GDM1 (cell line): ENCODE measurements at places on chromosomes 12 and 14.

DNA sequence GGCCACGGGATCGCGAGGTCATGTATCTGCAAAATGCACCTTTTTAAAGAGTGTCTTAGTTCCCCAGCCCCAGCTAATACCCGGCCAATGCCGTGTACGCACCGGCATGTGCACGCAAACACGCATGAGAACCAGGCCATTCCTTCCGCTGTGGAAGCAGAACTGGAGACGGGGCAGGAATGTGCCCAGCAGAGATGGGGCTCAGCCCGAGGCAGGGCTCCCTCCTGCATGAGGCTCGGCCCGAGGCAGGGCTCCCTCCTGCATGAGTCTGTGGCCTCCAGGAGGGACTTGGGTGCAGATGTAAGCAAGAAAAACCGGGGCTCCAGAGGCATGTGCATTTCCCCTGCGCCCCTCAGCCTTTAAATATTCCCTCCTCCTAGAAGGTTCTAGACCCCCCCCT, 38.2 kb downstream of the SLC6A12 start:
- DNase-seq: no peak

GRCh38 chr14:59055439-59056045, 132.9 kb upstream of the DAAM1 start:
- DNase-seq: peak; percentile 29

- no peak for DNase-seq
These were observed 32.0 kb upstream of the SEL1L start for GRCh38 chr14:81565441-81566290.

- DNase-seq: no peak
These were observed 134.1 kb upstream of the PLEKHG7 start for GRCh38 chr12:92568691-92569090.

- DNase-seq: no peak
These were observed 505.5 kb downstream of the NPAS3 start for GRCh38 chr14:33444136-33444535.

DNA sequence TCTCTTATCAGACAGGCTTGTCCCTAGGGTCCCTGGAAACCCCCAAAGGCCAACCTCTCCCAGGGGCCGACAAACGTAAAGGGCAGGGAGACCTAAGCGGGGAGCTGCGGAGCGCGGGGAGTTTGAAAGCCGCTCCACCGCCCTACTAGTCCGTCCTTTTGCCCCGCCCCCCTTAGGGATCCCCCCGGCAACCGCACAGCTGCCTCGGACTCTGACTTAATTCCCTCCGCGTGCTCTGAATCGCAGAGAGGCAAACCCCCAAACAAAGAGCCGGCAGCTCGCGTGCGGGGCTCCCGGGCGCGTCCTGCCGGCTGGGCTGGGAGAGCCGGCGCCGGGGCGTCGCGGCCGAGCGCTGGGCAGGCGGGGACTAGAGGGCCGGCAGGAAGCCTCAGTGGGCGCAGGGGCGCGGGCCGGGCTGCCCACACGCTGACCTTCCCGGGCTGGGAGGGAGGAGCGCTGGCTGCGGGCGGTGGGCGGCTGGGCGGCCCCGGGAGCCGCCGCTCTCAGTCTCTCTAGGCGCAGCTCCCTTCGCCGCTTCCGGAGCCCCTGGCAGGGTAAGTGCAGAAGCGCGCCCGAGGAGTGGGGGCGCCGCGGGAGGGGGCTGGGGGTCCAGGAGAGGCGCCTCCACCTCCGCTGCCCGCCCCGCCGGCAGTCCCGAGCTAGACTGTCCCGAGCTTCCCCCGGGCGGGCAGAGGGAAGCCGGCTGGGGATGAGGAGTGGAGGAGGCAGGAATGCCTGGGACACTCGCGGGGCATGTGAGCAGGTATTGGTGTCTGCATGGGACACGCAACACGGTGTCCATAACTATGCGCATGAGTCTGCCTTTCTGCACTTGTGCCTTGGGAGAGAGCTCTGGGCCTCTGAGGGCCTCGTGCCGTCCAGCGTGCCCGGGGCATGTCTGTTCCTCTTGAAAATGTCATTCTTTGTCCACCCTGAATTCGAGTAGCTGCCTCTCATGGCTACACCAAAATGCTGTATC, at the start of gene TSPAN11:
Gene TSPAN11, plus strand, starts transcription at position 506 of the 979 bp plus-strand sequence. CDS start 27,244 bp downstream, outside the sequence.
- DNase-seq: no peak

GRCh38 chr14:105184461-105184860, 3.3 kb upstream of the NUDT14 start:
- no peak for DNase-seq

DNA sequence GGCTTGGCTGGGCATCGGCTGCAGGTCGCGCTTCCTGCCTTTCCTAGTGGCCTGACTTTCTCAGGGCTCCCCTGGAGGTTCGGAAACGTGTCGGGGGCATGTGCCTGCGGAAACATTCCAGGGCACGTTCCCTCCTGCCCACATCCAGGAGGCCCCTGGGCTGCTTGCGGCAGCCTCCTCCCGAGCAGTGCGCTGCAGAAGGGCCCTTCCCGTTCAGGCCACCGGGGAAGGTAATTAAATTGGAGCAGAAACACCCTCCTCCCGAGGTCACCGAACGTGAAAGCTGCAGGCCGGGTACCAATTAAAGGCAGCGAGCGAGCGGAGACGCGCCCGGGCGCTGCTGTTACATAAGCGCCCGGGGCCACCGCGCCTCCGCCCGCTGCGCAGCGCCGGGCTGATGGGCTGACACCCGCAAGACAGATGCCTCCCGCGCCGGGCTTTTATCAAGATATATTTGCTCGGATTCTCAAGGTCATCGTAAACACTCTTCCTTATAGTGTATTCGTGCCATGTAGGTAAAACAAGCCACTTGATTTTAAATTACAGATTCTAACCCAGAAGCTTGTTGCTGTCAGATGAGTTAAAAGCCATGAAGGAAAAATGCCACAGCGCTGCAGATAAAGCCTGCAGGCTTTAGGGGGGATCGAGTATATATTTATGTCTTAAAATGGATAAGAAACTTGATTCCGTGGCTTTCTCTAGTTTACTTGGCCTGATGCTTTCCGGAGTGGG, 31.4 kb downstream of the SSPN start:
- no peak for DNase-seq

- no peak for DNase-seq
These were observed 484.7 kb downstream of the LRIG3 start for GRCh38 chr12:58435647-58436046.

DNA sequence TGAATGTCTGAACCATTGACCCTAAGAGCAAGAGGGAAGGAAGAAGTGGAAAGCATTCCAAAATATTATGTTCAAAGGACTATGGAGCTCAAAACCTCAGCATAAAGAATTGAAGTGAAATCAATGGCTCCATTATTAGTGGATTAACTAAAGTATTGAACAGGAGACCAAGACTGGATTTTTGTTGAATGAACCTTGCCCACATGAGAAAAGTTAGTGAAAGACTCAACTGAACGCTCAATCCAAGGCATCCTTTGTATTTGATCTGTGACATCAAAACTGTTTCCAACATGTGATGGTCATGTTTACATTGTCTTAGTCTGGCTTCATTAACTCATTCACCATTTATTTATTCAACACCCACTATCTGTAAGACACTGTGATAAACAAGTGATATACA, 161.0 kb downstream of the CNTN1 start:
- DNase-seq: no peak

GRCh38 chr14:104158827-104159798, 20.7 kb downstream of the KIF26A start:
- no peak for DNase-seq

GRCh38 chr12:47237751-47238211, 158.0 kb upstream of the AMIGO2 start:
- DNase-seq: no peak

DNA sequence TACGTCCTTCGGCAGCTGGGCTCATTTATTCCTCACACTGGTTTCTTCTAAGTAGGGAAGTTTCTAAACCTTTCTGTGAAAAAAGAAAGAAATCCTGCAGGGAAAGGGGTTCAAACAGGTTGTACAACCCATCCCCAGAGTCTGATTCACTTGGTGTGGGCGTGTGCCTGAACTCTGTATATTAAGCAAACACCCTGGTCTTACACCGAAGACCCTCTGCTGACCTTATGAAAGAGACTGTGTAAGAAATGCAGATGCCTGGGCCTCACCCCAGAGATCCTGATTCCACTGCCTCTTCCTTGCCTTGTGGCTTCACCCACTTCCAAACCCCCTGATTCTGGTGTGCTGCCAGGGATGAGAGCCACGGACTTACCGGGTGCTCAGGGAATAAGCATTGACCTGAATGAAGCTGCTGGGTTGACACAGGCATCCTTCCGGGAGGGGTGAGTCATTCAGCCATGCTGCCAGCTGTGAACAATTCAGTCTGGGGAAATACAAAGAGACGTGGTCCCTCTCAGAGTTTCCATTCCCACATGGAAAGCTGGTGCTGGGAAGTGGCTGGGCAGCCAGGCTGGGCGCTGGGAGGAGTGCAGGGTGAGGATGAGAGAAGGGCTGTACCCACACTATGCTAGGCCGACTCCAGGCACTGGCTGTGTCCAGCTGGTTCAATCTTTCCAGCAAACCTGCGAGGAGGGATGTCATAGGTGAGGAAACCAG, 26.5 kb upstream of the ACTN1 start:
- DNase-seq: no peak

DNA sequence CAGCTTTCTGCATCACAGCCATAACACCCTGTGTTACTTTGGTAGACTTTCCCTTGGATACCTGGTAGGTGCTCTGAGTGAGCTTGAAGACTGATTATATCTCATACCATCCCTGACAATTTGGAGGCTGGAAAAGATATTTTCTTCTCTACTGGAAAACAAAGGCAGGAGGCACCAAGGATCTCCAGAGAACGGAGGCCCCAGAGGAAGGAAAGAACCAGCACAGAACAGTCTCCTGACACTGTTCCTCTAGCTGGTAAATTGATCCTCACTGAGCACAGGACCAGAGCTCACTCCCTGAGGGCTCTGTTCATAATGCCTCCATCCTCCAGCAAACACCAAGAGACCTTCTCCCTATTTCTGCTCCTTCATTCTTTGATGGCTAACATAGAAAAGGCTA, at the start of gene OR11G2:
Gene OR11G2, plus strand, starts transcription at position 301 of the 400 bp plus-strand sequence. CDS start 6,542 bp downstream, outside the sequence.
- DNase-seq: no peak

DNA sequence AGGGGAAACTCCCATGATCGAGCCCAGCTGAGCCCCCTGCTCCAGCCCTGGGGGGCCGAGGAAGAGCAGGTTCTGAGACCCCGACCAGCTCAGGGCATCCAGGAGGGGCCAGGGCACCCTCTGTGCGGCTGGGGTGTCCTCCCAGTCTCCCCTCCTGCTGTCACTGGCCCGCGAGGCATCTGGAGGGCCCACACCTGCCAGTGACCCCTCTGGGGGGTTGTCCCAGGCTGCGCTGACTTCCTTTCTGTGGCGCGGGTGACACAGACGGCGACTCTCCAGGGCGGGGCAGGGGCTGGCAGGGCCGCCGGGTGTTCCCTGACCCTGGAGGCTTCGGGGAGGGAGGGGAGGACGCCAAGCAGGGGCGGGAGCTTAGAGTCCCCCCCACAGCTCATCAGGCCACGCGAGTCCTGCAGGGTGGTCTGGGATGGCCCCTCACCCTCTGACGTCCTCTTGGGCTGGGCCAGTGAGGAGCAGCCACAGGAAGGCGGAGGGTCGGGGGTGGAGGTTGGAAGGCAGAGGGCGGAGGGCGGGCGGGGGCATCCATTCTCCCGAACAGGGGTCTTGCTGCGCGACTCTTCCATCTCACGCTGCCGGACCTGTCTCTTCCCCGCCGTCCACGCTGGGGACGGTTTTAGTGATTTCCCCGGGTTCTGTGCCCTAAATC, 38.6 kb upstream of the FBRSL1 start:
- no peak for DNase-seq

DNA sequence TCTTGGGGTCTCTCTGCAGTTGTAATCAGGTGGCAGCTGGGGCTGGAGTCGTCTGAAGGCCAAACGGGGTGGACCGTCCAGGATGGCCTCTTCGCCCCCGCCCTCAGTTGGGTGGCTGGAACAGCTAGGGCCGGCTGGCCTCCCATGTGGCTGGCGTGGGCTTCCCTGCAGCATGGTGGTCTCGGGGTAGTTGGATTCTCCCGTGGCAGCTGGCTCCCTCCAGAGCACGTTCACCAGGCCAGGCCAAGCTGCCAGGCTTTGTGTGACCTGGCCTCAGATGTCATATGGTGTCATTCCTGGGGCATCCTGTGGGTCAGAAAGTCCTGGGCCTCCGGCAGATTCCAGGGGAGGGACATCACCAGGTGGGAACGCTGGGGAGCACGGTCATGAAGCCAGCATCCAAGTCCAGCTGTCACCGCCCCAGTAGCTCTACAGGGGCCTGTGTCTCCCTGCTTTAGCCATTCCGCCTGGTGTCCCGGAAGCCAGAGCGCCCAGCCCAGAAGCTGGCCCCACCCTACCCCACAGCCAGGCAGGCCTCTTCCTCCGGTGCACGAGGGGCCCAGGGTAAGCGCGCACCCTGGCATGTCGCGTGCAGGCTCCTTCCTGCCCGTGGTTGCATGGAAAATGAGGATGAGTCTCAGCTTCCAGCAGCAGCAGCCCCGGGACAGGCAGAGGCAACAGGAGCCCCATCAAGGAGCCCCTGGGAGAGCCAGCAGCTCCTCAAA, 1.3 kb upstream of the NUDT14 start:
- no peak for DNase-seq

DNA sequence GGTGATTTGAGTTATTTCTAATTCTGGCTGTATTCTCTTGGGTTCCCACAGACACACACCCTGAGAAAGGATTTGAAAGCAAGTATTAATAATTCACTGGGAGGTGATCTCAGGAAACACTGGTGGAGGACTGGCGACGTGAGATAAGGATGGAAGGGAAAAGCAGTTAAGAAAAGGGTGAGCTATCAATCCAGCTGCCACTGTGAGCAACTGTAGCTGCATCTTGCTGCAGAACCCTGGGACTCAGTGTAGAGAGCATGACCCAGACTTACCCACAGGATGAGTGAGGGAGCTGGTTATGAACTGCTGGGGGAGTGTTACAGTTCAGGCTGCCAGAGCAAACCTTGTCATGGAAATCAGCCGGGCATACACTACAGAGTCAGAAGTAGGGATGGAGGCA, 71.9 kb downstream of the RESF1 start:
- DNase-seq: peak; percentile 82

GRCh38 chr12:57066245-57066644, 12.3 kb downstream of the NEMP1 start:
- no peak for DNase-seq
